ENCODE measurements at places on chromosomes 3 and 15. TPM values are rescaled to one million over a fixed set of nuclear protein-coding genes. Genes with fewer than 3 reads are reported as not detected.

The KBTBD8 gene
- total RNA-seq = 2.6 TPM

DNA sequence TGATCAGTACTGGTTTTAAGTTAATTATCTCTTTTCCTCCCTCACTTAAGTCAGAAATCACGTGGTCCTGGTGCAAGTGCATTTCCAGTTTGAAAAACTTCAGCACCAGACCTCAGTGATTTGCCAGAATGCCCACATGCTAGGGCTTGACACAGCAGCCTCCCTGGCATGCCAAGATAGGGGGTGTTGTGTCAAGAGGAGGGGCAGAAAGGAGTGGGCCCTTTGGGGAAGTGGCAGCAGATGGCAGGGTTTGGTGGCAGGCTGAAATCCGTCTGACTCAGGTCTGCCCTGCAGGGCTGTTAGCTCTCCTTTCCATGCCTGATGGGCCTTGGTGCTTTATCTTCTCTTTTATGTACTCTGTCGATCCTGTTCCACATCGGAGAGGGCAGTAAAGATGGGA lies 23.4 kb downstream of the PXK start:
- DNase-seq = no peak

The CHCHD4 gene
- 8.1 TPM for total RNA-seq

GRCh38 chr15:70669006-70669602 lies 94.3 kb downstream of the UACA start:
- DNase-seq = no peak
